SK-N-SH treated with all-trans-retinoic acid at 6 μM for 48 hours (cell line): ENCODE measurements at places on chromosomes 4 and X.

DNA sequence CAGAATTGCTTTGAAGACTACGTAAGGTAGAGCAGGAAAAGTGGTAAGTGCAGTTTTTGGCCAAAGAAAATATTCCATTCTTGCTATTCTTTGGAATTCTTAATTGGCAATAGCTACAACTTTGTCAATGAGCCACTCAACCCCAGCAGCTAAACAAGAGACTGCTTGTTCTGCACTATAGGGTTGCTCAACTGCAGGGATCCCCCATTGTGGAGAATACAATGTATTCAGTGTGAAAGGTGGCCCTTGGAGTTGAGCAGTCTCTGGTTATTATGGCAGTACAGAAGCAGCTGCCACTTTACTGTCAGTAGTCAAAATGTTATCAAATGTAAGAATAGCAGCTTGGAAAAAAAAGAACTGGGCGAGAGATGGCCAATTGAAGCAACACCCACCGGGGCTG is 808.7 kb downstream of the CENPC start:
- no peak for ATAC-seq

DNA sequence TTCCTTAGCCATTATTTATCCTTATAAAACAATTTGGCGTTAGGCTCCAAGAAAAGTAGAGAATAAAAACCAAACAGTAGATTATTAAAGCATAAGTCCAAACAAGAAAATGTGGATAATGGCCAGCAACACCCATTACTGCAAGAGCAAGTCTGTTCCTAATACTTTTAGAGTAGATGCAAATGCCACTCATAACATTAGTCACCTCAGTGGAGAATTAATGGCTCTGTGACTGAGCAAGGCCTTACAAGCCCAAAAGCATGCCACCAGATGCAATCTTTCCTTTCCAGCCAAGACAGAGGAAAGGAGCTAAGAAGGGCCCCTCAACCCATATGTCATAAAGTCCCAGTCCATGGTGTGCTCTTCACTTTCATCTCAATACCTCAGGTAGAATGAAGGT is 373.8 kb downstream of the OPHN1 start:
- ATAC-seq = no peak

DNA sequence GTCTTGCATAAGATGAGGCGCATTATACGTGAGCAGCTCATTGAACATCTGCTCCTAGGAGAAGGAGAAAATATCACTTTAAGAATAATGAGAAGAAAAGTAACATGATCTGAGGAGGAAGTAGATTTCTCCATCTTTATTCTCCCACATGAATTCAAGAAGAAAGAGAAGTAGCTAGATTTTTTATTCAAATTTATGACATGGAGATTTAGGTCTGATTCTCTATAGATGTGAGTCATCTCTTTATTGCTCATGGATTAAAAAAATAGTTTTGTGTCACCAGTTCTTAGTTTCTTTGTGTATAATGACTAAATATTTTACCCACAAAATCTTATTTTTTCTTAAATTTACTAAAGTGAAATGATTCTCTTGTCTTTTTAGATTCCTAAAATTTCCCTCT is 40.4 kb downstream of the HPGDS start:
- ATAC-seq = no peak

GRCh38 chr4:4259484-4260100 is 11.6 kb upstream of the TMEM128 start:
- ATAC-seq = no peak

- ATAC-seq = no peak
Observed at GRCh38 chr4:53510321-53510720, 81.0 kb downstream of the LNX1 start.

DNA sequence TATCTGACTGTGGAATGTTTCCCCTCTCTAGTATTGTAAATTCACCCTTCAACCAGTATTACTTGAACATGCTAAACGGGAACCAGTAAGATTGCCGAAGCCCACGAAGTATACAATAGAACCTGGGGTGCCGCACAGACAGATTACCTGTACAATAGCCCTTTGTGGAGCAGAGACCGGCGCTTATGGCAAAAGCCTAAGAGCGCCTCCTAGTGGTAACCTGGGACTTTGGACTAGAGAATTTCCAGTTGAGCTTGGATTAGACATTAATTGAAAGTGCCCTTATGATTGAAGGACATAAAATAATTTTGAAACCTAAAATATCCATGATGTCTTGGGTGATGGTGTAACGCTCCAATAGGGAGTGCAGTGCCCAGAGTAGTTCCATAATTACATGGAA is 14.1 kb downstream of the ZNF157 start:
- ATAC-seq = peak; percentile 88

- ATAC-seq = no peak
Observed at GRCh38 chrX:74195120-74195519, 108.9 kb upstream of the ZCCHC13 start.

DNA sequence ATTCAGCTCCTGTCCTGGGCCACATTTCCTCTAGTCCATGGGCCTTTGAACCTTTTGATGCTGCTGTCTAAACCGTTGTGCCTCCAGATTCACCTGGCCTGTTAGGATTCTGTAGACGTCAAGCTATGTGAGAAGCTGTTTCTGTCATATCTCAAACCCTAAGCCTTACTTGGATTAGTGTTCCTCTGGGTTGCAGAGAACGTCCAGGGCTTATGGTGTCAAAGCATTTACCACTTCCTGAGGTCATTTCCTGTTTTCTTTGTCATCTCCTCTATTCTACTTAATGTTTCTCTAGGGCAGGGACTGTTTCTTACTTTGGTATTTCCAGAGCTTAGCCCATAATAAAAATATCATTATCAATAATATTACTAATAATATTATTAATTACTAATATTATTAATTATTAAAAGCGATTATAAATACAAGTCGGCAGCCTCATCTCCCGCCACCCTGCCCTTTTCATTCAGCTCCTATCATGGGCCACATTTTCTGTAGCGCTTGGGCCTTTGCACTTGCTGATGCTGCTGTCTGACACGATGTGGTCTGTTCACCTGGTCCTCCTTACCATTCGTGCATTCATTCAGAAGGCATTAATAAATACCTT is 19.1 kb downstream of the PRIMPOL start:
- no peak for ATAC-seq

DNA sequence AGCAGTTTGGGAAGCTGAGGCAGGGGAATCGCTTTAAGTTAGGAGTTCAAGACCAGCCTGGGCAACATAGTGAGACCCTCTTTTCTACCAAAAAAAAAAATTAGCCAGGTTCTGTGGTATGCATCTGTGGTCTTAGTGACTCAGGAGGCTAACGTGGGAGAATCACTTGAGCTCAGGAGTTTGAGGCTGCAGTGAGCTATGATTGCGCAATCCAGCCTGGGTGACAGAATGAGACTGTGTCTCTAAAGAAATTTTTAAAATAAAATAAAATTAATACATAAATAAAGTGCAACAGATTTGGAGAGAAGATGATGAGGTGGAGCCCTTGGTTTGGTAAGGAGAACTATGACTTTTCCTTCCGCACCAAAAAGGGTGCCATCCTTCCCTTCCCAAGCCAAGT is 436.9 kb downstream of the NLGN4X start:
- no peak for ATAC-seq

DNA sequence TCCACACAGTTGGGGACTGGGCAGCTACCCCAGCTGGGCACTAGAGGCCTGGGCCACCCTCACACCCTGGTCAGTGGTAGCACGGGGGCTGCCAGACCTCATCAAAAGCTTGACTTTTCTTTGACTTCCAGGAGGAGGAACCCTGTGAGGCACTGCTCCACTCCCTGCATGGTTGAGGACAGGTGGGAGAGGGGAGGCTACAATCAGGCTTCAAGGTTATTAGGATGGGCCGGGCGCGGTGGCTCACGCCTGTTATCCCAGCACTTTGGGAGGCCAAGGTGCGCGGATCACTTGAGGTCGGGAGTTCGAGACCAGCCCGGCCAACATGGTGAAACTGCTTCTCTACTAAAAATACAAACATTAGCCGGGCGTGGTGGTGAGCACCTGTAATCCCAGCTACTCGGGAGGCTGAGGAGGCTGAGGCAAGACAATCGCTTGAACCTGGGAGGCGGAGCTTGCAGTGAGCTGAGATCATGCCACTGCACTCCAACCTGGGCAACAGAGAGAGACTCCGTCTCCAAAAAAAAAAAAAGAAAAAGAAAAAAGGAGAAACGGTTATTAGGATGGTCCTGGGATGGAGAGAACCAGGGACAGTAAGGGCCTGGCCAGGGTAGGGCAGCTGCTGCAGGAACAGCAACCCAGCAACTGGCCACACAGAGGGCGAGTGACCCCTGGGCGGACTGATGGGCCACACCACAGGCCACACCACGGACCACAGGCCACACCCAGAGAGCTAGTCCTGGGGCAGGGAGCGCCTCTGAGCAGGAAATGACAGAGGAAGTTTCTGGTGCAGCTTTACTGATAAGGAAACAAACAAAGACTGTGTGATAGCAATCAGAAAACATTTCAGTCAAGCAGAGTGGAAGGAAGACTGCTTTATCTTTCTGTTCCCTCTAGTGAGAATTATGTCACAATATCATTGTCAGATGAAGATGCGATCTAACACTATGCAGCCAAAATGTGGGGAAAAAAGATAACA is 20.5 kb upstream of the OPN1LW start:
- ATAC-seq = no peak

DNA sequence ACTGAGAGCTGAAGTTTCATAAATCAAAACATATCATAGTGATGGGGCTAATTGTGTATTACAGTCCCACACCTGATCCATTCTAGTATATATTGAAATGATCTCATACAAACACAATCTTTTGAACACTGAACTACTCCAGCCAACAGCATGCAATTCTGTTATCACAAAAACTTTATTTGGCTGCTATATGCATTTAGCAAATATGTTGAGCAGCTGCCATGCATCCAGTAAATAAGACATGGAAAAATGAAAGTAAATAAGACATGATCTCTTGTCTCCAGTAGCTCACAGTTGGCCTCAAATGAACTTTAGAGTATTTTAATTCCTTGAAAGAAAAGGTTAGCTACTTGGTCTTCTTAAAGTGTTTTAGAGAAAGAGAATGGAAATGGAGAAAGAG is 2.1 kb downstream of the AMBN start:
- no peak for ATAC-seq

GRCh38 chrX:1442016-1442665 is 10.6 kb downstream of the ASMTL start:
- ATAC-seq = no peak

DNA sequence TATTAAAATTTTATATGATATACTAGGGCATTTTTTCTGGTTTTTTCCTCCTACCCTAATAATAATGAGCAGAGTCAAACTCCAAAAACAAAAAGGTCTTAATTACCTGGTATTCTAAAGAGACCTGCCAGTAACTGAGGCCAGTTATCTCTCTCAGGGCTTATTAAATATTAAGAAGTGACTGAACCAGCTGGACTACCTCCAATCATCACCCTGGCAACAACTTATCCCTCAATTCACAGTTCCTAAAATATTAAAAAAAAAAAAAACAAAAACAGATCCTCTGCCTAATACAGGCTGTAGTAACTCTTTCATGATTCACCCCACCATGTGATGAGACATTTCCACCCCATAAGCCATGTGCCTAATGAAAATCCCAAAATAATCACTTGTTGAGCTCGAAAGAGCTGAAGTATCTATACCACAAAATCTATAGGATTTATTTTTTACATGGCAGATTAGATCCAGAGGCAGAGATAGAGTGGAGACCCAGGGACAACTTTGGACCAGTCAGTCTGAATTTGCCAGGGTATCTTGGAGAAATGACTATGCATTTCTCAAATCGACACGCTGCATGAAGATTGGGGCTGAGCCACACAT is 698.0 kb downstream of the FAT4 start:
- ATAC-seq = no peak

- no peak for ATAC-seq
Observed at GRCh38 chr4:158538176-158538575, 16.5 kb downstream of the RXFP1 start.

DNA sequence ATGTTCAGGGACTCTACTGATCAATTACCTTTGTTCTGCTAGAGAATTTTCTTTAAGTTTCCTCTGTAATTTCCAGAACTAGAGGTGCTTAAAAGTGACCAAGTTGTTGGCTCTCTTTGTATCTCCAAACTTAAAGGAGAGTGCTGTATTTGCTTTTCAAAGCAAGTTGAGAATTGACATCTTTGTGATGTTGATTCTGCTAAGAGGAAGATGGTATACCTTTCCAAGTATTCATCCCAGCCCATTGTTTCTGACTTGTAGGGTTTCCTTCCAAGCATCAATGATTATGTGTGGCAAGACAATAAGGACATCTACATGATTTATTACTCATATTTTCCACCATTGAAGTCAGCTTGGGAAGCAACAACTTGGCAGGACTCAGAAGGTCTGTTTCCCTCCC is 190.6 kb downstream of the GC start:
- no peak for ATAC-seq

- ATAC-seq = no peak
Observed at GRCh38 chr4:10761903-10762302, 77.3 kb upstream of the CLNK start.

- no peak for ATAC-seq
Observed at GRCh38 chrX:107135049-107135964, 16.7 kb upstream of the RBM41 start.

GRCh38 chr4:160319221-160319867 is 1216.5 kb downstream of the RAPGEF2 start:
- no peak for ATAC-seq

- no peak for ATAC-seq
Observed at GRCh38 chr4:136664988-136665387, 867.3 kb downstream of the PCDH18 start.

DNA sequence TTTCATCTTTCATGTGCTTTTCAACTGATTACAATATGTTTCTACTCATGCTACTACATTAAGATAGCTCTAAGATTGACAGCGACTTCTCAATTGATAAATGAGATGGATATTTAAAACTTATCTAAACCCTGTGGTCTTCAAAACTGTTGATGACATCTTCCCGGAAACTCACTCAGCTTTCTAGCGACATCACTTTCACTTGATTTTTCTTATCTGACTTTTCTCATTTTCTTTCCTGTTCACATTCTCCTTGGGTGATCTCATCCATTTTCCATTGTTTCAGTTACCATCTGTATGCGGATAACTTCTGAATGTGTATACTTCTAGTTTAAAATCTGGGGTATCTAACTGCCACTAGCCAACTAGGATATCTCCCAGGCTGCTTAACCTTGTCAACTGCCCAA is 3.1 kb downstream of the POLR2B start:
- no peak for ATAC-seq

- no peak for ATAC-seq
Observed at GRCh38 chr4:128782076-128782715, 27.3 kb upstream of the JADE1 start.

- no peak for ATAC-seq
Observed at GRCh38 chr4:74431113-74431826, 13.7 kb upstream of the AREG start.

GRCh38 chr4:147201016-147201415 is 255.4 kb upstream of the TTC29 start:
- ATAC-seq = no peak

DNA sequence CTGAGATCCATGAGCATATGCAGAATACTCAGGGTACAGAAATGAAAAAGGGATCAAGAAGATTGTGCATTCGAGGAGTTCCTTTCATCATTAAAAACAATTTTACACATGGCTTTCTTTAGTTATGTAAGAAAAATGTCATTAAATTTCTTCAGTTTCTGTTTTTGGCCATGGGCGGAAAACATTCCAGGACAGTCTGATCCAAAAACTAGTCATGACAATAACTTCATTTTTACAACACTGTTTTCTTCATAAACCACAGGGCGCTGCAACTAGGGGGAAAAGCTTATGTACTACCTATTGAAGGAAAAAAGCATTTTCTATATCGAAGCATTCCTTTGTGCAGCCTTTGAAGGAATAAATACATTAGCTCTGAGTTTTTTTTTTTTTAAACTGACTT is 28.2 kb downstream of the IL13RA1 start:
- ATAC-seq = no peak

- peak; percentile 63 for ATAC-seq
Observed at GRCh38 chr4:35934320-35934981, 309.9 kb downstream of the ARAP2 start.
